ENCODE measurements at places on chromosomes 7 and 10.

DNA sequence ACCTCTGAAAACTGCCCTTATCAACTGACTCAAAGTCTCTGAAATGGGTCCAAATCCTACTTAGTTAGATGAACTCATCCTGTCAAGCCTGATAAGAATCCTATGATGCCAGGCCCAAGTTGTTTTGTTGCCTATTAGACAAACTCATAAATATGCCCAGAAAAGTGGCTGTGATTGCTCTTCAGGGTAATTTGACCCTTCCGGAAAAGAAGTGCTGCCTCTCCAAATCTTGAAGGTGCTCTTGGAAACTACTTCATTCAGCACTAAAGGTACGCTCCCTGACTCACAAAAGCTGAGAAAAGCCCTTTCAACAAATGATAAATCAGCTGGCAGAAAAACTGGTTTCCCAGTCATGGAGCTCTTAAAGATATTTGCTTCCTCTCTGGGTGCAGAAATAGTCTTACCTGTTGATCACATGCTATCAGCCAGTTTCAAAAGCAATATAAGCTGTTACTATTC is 6.7 kb downstream of the IFIT5 start:
- DNase-seq = no peak

- DNase-seq = no peak
Measured at GRCh38 chr7:44226396-44226753, 25.6 kb downstream of the YKT6 start.

GRCh38 chr10:132408367-132408781 is 11.4 kb downstream of the PWWP2B start:
- no peak for DNase-seq

- DNase-seq = peak; percentile 48
Measured at GRCh38 chr7:157432957-157433576, 96.3 kb downstream of the DNAJB6 start.

GRCh38 chr7:76023002-76023401 is 24.8 kb downstream of the STYXL1 start:
- no peak for DNase-seq

DNA sequence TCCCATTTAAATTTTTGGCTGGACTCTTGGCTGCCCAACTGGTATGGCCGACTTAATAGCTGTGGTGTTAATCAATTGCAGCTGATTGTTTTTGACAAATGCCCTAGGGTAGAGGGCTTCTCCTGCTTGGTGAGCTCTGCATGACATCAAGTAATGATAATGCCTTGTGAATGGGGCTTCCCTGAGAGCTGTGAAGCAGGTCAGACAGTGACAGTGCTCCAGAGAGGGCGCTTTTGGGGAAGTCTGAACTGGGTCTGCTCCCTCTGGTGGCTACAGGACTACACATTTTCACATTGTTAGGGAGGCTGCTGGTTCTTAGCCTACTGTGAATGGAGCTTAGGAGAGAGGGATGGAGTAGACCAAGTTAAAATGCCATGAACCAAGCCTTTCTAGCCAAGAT is 98.8 kb downstream of the SDK1 start:
- DNase-seq = peak; percentile 45

DNA sequence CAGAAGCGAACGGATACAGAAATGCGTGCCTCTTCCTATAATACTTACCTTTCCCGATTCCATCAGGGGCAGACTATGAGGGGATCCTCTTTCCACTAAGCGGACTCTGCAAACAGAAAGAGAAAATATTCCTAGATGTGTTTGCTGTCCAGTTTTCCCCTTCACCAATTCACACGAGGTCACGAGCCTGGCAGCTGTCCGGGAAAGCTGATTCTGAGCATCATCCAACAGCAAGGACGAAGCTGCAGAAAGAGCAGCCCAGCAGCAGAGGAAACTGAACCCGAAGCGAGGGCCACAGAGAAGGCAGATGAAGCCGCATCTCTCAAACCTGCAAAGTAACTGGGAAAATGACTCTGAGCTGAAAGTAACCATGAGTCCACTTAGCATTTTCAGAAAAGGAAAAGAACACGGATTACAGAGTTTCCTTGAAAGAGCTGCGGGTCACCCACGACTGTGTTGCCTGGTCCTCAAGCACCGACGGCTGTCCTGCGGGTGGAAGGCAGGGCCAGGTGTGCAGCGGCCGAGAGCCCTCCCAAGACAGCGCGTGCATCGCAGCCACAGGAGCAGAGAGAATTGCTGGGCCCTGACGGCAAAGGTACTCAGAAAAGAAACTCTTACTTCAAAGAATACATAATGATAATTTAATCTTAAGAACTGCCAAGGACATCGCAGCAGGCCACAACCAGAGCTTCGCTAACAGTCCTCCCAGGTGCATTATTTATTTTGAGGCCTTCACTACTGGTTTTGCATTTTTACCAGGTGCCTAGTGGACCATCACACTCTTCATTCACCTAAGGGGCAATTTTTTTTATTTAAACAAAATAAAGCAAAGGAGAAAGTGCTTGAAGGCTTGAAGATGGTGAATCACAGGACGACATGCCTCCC is 153.3 kb downstream of the ZMYND11 start:
- no peak for DNase-seq

- DNase-seq = no peak
Measured at GRCh38 chr10:69826789-69827554, 25.3 kb downstream of the COL13A1 start.

- DNase-seq = peak; percentile 97
Measured at GRCh38 chr10:77405771-77406241, 231.8 kb downstream of the KCNMA1 start.

GRCh38 chr10:79361726-79362397 is 14.6 kb downstream of the PPIF start:
- DNase-seq = no peak

- no peak for DNase-seq
Measured at GRCh38 chr10:83603708-83604107, 535.6 kb upstream of the GHITM start.

DNA sequence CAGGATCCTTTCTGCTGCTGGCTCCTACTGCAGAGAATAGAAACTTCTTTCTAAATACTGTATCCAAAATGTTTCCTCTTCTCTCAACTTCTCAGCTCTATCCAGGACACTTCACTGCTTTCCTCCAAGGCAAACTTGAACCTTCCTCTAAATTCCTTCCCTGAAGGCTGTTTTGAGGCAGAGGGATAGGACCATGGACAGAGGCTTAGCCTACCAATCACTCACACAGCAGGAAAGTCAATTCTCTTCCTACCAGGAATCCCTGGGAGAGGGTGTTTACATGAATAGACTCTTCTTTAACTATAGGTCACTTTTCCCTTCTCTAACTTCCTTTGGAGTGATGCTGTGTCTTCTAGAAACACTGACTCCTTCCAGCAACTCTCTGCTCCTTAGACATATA is 115.6 kb upstream of the MKLN1 start:
- no peak for DNase-seq

- DNase-seq = no peak
Measured at GRCh38 chr7:29341156-29341555, 146.6 kb downstream of the CHN2 start.

GRCh38 chr10:128095027-128095752 is 31.0 kb downstream of the MKI67 start:
- no peak for DNase-seq

- no peak for DNase-seq
Measured at GRCh38 chr10:101453318-101453717, 99.4 kb downstream of the BTRC start.

DNA sequence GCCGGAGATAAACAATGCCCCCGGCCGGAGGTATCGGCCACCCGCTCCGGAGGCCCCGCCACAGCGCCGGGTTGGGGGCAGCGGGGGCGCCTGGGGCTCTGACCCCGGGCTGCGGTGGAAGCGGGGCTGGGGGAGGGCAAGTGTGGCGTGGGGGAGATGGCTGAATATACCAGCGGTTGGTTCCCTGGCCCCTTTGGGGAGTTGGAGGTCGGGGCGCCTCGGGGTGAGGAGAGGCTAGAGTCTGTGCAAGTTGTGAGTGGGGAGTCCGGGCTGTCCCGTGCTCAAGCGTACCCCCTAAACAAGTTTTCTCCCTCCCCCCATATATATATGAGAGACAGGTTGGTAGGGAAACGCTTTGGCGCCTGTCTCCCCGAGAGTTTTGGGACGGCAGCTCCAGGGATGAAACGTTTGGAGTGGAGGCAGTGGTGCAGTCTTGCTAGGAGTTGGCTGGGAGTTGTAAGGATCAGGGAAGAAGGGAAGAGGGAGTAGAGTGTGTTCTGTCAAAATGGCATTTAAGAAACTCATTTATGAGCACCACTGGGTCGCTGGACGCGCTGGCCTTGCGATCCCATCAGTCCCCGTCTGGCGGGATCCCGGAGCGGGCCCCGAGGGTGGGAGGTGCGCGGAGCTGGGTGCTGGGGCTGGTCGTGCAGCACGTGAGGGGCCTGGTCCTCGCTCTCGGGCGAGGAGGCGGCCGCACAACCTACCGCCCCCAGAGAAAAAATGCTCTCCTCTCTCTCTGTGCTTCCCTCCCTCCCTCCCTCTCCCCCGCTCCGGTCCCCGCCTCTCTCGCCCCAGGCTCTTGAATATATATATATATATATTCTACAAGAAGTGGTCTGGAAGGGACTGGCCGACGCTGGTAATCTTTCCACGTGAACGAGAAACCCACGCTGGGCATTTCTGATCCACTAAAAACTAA is 1.1 kb downstream of the TET1 start:
- peak; percentile 33 for DNase-seq

GRCh38 chr10:49798275-49798674 is 36.2 kb upstream of the OGDHL start:
- DNase-seq = no peak

DNA sequence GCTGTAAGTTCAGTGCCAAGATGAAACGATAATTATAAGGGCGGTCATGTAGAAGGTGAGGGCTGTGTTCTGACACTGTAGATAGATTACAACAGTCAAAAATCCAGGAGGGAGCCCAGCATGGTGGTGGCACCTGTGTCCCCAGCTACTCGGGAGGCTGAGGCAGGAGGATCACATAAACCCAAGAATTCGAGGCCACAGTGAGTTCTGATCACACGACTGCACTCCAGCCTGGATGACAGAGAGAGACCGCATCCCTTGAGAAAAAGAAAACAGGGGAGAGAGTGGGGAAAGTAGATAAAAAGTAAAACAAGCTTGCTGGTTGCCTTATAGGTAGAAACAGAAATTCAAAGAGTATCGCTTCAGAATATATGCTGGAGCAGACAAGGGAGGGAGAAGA is 52.1 kb downstream of the KCNH2 start:
- DNase-seq = no peak

GRCh38 chr10:131649617-131650016 is 251.2 kb upstream of the PPP2R2D start:
- DNase-seq = no peak

- no peak for DNase-seq
Measured at GRCh38 chr7:7795630-7796121, 77.3 kb upstream of the RPA3 start.

- DNase-seq = no peak
Measured at GRCh38 chr7:29278337-29279069, 83.9 kb downstream of the CHN2 start.

DNA sequence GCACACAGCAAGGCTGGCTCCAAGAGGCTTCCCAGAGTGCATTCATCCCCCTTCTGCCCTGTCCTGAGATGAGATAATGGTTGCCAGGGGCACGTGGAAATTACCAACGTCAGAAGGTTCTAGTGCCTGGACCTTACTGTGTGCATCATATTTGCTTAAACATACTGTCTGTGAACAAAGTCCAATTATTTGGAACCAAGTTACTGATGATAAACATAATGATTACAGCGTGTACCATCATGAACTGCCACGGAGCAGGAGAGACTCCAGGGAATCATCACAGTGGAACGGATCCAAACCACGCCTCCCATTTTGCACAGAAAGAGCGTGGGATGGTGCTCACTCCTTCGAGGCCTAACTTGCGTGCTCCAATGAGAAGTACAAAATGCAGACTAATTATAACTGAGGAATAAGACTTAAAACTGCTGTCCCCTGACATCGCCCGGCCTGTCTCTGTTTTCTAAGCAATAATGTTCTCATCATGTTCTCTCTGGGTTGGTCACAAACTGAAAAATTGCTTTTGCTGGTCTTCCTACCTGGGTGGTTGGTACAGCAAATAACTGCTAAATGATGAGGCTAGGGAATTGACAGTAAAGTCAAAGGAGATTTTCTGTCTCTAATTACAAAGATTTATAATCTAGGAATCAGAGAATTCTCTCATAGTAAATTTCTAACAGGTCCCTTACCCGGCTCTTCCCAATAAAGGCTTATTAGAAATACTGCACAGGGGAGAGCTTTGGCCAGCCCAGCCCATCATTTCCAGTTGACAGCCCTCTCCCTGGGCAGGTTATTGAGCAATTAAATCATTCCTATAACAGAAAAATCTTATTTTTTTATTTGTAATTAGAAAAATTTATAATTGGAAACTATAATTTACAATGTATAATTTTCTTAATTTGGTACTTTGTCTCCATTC is 182.2 kb downstream of the CAMK1D start:
- DNase-seq = no peak

- peak; percentile 81 for DNase-seq
Measured at GRCh38 chr10:49594594-49594993, 15.5 kb upstream of the SLC18A3 start.

DNA sequence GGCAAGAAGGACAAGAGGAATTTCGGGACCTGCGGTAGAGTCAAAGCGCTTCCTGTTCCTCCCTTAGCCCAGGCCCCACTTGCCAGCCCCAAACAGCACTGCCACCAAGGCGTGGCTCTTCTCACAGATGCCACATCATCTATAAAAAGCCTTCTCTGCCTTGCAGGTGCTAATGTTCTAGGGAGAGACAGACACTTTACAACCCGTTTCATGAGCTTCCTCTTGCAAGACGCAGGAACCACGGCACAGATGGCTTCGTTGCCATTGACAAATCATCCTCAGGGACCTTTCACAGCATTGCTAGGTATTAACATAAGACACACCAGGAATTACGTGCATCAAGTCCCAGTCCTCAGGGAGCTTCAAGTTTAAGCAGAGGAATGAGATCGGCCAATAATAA is 180.9 kb downstream of the JCAD start:
- no peak for DNase-seq

- no peak for DNase-seq
Measured at GRCh38 chr7:32583791-32584190, 88.5 kb downstream of the AVL9 start.

DNA sequence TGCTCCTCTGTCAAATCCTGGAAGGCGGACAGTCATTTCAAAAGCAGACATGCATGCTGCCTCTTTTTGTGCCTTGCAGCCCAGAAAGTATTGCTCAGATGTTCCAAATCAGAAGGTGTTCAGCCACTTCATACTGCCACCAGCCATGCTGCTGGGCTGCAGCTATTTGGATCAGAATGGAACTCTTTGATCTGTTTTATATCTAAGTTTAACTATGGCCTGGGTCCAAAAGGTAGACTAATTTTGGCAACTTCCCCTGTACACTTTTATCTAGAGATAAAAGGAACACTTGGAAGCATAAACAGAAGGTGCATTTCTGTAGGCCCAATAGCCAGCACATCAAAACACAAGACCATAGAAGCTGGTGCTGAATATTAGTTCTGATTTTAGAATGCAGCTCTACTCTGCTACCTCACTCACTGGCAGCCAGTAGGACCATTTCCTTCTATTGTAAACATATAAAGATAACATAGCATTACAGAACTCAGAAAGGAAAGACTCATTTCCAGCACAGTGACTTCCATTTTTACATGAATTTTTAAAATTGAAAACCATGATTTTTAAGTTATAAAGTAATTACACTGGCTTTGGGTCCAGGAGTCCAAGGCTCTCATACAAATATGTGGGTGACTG is 143.1 kb upstream of the CAV2 start:
- no peak for DNase-seq

GRCh38 chr10:90959826-90960225 is 38.9 kb upstream of the ANKRD1 start:
- DNase-seq = no peak

GRCh38 chr10:61627266-61627665 is 35.5 kb upstream of the CABCOCO1 start:
- DNase-seq = no peak

- DNase-seq = no peak
Measured at GRCh38 chr10:3094609-3095036, 27.3 kb downstream of the PFKP start.
